Stimulated activated CD4-positive, alpha-beta T cell treated with anti-CD3 and anti-CD28 coated beads, TNF-alpha, amount 100 ng/mL, for 24 hours (primary cell): ENCODE measurements at places on chromosomes 1 and 21.

GRCh38 chr1:15212216-15212953, 34.6 kb upstream of the FHAD1 start:
- no peak for DNase-seq

- DNase-seq, result no peak
Measured at GRCh38 chr1:181660621-181661020, 177.3 kb downstream of the CACNA1E start.

DNA sequence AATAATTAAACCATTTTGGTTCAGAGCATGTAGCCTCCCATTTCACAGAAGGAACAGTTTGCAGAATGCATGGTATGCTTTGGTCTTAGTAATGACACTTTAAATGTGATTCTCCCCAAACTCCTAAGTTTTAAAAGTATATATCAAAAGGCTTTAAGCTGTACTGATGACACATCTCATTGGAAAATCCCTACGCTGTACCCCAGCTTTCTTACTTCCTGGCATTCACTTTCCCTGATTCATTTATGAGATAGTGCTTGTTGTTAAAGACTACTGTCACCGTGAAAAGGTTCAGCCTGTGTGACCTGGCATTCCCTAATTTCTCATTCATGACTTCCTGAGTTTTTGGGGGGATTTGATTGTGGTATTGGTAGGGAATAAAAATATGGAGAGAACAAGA, 53.4 kb downstream of the MPZL1 start:
- no peak for DNase-seq

DNA sequence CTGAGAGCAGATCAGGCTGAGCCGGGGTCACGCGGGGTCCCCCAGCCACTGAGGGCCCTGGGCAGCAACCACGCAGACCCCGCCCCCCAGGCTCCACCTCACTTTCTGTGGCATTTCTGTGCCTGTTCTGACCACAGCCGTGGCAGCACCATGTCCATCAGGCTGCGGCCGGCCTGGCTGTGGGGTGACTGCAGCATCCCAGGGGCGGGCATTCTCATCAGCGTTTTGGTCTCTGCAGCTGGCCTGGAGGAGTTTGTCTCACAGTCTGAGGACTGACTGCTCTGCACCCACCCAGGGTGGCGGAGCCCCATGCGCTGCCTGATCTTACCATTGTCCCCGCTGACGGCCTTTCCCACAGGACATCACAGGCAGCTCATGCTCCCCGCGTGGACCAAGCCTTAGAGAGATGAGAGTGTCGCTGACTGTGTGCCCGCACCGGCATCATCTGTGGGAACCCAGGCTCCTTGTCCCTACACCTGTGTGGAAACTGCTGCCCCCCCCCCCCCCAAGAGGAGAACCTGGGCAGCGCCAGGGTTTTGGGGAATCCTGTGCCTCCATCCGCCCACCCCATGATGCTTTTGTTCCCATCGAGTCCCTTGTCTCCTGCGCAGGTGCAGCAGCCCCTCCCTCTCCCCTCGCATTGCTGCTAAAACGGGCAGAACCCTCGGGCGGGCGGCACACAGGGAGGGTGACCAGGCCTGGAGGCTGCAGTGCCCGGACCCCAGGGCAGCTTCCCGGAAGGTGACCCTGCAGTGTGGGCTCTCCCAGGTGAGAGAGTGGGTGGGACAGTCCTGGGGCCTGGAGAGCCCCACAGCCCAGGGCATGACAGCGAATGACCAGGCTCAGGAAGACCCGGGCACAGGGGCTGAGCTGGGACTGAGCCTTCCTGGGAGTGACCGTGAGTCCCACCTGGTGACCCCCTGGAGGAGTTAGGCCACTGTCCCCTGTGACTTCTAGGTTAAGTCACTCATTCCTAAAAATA, 1.8 kb downstream of the KRTAP10-1 start:
- no peak for DNase-seq

DNA sequence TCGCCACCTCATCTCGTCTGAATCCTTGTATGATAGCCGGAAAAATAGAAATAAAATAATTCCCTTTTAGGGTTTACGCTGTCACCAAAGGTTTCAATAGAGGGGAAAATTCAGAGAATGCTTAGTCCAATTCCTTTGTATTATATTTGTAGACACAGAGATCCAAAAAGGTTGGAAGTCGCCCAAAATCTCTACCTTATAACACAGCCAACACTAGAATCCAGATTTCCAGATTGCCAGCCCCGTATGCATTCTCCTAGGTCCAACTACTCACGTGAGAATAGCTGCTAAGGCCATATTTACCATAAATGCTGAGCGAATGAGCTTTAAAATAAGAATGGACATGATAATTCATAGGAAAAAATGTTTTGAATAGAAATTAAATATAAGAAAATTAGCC, 124.5 kb downstream of the KCNK1 start:
- no peak for DNase-seq

DNA sequence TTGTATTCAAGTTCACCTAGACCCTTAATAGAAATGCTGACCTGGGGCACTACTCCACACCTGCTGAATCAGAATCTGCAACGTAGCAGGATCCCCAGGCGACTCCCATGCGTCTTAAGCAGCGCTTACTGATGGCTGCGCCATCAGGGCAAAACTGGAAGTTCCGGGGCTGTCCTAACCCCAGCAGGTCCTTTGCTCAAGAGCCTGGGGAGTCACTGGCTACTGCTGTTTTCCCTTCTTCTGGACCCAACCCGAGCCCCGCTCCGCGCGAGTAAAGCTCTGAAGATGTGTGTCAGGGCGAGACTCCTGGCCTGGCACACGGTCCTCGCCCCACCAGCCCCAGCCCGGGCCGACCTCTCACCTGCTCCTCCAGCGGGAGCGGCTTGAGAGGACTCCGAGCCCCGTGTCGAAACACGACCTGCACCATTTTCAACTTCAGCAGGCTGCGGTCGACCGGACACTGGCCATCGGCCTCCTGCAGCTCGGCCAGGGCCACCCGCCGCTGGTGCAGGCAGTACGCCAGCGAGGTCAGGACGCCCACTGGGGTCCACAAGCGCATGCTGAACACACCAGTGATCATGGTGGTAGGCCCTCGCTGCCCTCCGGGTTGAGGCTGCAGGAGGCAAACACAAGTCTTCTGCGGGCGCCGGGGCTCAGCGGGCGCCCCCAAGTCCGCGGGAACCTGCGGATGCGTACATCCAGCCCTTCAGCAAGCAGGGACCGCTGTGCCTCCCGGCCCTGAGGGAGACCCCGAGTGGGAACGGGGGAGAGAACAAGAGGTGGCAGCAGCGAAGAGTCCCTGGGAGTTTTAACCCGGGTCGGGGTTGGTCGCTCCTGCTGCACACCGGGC, 630 bp downstream of the ACP6 start:
- peak; percentile 41 for DNase-seq

DNA sequence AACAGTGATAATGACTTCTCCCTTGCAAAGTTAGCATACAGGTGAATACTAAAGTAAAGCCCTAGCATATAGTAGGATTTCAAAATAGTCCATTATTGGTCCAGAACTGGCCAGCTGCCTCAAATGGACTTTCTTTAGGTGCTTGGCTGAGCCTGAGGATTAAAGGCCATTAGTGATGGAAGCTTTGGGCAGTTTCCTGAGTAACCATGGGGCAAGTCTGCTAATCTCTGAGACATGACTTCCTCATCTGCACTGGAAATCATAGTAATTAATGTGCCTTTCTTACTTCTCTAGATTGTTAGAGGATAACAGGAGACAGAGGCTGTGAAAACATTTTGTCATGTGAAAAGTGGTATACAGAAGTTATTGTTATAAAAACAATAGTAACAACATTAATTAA, 156.5 kb upstream of the UBE2U start:
- DNase-seq, result no peak

- DNase-seq, result no peak
Measured at GRCh38 chr1:97864615-97865014, 56.2 kb downstream of the DPYD start.
